ENCODE measurements at places on chromosomes 16 and 17.
A peak's percentile ranks its signal among the peaks of the same experiment; 100 is the strongest.

- DNase-seq: no peak
These were observed 2.3 kb upstream of the NUDT16L1 start for GRCh38 chr16:4690946-4691665.

DNA sequence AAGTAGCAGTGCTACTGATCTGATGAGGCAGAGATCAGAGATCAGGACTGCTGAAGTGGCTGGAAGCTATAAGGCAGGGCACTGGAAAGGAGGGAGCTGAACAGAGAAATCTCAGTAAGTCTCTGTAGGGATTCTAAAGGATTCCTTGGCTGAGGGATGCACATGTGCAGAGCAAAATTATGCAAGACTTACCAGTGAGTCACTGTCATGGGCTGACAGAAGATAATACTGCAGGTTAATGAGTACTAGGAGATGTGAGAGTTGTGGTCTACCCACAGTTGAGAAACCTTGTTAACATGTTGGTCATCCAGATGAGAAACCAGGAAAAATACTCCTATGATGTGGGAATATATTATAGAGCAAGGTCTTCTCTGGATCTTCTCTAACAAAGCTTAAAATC lies 378.1 kb downstream of the HAPSTR1 start:
- peak; percentile 4 for DNase-seq

- DNase-seq: no peak
These were observed 136.6 kb downstream of the ENGASE start for GRCh38 chr17:79211061-79211770.

DNA sequence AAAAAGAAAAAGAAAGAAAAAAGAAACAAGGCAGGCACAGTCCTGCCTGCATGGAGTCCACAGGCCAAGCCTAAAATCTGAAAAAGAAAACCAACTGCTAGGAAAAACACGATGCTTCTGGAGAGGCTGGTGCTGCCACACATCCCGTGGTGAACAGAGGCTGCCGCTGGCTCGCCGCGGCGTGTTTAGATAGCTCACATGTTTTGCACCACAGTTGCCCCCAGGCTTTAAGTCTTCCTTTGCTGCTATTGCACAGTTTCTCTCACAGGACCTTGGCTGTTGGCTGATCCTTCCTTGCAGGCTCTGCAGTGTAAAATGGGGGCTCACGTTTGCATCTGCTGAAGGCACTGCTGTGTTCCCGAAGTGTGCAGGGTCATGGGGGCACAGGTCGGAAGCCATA lies 8.6 kb downstream of the SLC6A4 start:
- DNase-seq: no peak

DNA sequence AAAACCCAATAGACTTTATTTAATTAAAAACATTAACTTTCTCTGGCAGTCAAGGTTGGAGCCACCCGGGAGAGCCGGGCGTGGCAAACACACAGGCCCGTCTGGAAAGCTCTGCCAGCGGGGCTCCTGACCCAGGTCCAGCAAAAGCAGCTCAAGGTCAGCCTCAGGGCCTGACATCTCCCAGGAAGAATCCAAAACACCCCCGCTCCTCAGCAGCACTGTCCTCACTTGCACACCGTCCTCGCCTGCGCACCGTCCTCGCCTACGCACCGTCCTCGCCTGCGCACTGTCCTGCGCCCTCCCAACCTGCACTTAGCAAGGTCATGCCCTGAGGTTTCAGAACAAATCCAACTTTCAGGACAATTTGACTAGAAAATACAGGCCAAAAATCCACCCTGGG lies 31.4 kb upstream of the RPTOR start:
- DNase-seq: no peak

- no peak for DNase-seq
These were observed 69.3 kb downstream of the STXBP4 start for GRCh38 chr17:55037828-55038227.

All from fibroblast of skin of left quadriceps (primary cell).